ENCODE measurements at places on chromosomes 13 and 19.

GRCh38 chr13:82011355-82011754 is 1670.4 kb upstream of the SPRY2 start:
- DNase-seq = no peak

- DNase-seq = no peak
These were observed 321.9 kb downstream of the FOXO1 start for GRCh38 chr13:40344270-40345148.

DNA sequence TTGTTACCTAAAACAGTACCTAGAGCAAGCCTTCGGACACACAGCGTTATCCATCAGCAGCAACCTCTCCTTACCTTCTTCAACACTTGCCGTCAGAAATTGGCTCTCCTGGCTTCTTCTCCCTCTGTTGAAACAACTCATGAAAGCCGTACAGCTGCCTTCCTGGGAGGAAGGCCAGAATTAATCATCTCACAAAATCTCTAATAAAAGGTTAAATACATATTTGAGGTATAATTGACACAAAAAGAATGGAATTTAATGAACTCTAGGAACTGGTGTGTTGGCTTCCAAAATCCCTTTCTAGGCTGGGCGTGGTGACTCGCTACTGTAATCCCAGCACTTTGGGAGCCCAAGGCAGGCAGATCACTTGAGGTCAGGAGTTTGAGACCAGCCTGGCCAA is 37.3 kb upstream of the GTF2F2 start:
- no peak for DNase-seq

GRCh38 chr19:40893112-40893511 is 11.1 kb upstream of the CYP2A7 start:
- no peak for DNase-seq

GRCh38 chr13:28394422-28394821 is 100.5 kb downstream of the FLT1 start:
- DNase-seq = no peak

DNA sequence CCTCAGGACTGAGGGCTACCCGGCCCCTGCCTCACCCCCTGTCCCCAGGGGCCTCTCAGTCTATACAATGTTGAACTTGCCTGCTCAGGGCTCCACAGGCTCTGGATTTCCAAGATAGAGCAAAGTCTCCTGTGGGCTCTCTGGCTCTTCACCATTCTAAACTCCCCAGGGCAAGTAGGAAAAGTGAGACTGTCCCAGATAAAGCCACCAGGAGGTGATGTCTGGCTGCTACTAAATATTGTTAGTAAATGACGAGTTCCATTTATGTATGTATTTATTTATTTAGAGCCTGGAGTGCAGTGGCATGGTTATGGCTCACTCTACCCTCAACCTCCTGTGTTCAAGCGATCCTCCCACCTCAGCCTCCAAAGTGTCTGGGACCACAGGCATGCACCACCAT is 73.6 kb upstream of the SIAH3 start:
- DNase-seq = no peak

DNA sequence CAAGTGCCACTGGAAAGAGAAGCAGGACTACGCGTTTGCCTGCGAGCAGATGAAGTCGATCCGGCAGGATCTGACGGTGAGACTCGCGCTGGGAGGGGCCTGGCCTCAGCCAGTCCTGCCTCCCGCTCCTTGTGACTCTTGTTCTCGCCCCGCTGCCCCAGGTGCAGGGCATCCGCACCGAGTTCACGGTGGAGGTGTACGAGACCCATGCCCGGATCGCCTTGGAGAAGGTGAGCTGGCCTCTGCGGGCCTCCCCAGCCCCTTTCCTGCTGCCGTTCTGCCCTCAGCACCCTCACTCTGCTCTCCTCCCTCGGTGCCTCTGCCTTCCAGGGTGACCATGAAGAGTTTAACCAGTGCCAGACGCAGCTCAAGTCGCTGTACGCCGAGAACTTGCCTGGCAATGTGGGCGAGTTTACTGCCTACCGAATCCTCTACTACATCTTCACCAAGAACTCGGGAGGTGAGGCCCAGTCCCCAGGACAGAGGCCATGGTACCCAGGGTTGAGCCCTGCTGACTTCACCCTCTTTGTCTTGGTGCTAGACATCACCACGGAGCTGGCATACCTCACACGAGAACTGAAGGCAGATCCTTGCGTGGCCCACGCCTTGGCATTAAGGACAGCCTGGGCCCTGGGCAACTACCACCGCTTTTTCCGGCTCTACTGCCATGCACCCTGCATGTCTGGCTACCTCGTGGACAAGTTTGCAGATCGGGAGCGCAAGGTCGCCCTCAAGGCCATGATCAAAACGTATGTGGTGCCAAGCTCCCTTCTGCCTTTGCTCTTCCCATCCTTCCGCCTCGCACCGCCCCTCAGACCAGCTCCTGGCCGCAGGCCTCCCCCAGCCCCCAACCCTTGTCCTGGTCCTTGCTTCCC is 5.6 kb downstream of the LENG9 start:
- no peak for DNase-seq

GRCh38 chr13:64553411-64554129 is 2676.6 kb downstream of the PCDH9 start:
- DNase-seq = no peak

DNA sequence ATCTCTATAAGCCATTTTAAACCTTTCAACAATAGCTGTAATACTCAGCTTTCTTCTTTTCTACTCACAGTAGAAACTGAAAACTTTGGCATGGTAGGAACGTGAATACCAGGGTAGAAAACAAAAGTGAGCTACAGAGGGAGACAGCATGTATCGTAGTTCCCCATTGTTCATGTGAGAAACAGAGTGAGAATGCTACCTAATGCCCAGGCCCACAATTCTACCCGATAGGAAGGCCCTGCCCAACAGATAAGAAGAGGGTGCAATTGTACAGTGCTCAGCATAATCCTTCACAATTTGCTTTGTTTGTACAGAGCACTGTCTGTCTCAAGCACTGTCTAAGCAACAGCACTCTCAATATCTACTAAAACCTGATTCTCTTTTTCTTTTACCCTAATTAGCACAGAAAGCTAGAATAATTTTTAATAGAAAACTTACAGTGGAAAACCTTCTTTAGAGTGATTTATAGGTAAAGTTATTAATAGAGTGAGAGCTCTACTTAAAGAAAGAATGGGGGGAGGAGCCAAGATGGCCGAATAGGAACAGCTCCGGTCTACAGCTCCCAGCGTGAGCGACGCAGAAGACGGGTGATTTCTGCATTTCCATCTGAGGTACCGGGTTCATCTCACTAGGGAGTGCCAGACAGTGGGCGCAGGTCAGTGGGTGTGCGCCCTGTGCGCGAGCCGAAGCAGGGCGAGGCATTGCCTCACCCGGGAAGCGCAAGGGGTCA is 322.3 kb downstream of the EFNB2 start:
- no peak for DNase-seq

GRCh38 chr13:109779074-109779473 is 7.3 kb downstream of the IRS2 start:
- no peak for DNase-seq

GRCh38 chr13:25352230-25352629 is 19.5 kb upstream of the ATP8A2 start:
- no peak for DNase-seq

Measured in natural killer cell treated with Interleukin-12 subunit alpha and Interleukin-12 subunit beta and Interleukin-15 and Interleukin-18, amount 100 ng/mL, for 72 hours (primary cell).